ENCODE measurements at places on chromosomes 7 and 10.
A peak's percentile ranks its signal among the peaks of the same experiment; 100 is the strongest.

- no peak for DNase-seq
These were observed 244.3 kb upstream of the SHH start for GRCh38 chr7:156056534-156056933.

GRCh38 chr7:109879287-109879828 is 1211.6 kb upstream of the LRRN3 start:
- peak; percentile 47 for DNase-seq

DNA sequence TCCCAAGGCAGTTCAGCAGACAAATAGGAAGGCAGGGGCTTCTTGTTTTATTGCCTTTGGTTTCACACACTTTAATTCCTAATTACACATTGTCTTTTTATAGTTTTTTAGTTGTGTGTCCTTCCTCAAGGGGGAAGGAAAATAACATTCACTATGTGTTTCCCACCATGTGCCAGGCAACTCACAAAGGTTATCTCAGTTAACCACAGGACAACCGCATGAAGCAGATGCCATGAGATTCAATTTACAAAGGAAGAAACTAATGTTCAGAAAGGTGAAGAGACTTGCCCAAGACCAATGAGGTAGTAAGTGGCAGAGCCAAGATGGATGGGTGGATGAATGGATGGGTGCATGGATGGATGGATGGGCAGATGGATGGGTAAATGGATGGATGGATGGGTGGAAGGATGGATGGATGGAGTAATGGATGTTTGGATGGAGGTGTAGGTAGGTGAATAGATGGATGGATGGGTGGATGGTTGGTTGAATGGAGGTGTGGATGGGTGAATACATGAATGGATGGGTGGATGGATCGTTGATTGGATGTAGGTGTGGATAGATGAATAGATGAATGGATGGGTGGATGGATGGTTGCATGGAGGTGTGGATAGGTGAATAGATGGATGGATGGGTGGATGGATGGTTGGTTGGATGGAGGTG is 77.9 kb downstream of the ARHGAP22 start:
- DNase-seq: no peak

GRCh38 chr7:2193575-2194305 is 39.0 kb downstream of the MAD1L1 start:
- no peak for DNase-seq

- DNase-seq: no peak
These were observed 142.7 kb downstream of the TRIL start for GRCh38 chr7:28815369-28815927.

DNA sequence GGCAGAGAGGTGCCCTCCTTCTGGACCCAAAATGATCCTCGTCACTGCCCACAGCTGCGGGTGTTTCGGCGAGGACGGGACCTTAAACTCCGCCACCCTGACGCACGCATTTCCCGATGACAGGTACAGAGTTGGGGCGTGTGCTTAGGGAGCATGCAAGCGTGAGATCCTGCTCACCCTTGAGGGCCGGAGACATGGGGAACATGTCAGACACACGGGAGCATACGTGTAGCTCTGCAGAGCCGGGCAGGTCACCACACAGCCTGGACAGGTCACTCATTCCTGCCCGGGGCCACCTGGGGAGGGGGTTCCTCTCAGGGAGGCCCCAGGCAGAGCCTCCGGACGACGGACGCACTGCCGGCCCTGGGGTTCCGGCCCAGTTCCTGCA is 57.6 kb upstream of the PDGFA start:
- no peak for DNase-seq

DNA sequence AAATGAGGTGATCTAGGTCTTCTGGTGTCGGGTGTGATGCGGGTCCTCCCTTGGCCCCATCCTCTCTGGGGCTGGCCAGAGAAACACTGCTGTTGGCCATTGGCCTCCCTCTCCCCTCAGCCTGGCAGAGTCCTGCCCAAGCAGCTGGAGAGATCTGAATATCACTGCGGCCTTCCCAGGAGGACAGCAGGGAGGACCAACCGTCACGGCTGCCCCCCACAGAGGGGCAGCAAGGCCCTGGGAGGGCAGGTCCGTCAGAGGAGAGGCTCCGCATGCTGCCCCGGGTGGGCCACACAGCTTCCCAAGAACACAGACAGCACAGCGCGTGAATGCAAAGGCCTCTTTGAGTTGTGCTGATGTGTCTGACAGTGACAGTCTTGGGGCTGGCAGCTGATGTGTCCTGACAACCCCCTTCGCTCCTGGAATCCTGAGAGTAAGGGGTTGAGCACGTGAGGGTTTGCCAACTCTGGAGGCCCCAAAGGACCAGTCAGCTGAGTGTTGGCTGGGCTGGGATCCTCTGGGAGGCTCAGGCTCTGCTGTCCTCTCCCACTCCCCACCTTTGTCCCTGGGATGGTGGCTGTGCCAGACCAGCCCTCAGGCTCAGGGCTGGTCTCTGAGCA is 132.5 kb upstream of the UNC5B start:
- DNase-seq: no peak

DNA sequence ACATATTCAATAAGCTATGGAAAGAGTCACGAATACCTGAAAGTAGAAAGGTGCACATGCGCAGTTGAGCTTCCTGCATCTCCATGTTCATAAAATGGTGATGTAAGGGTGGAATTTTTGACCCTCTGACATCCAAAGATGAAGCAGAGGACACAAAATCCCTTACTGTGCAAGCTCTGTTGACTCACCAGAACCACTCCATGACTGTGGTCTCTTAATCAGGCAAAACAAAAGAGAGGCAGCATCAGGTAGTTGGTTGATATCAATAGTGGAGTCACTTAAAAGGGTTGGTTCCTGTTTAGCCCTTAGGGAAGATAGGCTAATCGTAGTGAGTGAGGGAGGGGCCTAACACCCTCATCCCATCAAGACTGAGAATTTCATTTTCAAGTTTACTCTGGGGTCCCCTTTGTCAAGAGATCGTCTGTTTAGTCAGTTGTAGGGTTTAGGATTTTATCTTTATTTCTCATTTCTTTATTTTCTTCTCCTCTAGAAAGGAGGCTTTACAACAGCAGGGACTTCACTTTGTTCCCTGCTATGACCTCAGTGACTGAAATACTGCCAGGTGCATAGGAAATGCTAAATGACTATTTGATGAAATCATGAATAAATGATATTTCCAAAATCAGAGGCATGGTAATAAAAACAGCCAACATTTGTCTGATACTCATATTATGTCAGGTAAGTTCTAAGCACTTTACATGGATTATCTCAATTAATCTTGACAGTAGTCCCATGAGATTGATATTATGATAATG is 98.1 kb downstream of the CD36 start:
- DNase-seq: no peak

DNA sequence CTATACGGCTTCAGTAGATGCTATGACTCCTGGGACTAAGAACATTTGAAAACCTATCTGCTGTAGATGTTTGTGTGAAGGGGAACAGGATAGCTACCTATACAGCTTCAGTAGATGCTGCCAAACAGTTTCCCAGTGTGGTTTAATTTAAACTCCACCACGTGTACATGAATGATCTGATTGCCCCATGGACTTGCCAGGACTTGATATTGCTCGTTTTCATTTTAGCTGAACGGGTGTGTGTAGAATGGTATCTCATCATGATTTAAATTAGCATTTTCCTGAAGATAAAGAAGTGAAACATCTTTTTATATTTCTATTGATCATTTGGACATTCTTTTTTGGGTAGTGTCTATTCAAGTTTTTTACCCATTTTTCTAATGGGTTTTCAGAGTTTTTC is 77.8 kb upstream of the PIP4K2A start:
- DNase-seq: no peak

DNA sequence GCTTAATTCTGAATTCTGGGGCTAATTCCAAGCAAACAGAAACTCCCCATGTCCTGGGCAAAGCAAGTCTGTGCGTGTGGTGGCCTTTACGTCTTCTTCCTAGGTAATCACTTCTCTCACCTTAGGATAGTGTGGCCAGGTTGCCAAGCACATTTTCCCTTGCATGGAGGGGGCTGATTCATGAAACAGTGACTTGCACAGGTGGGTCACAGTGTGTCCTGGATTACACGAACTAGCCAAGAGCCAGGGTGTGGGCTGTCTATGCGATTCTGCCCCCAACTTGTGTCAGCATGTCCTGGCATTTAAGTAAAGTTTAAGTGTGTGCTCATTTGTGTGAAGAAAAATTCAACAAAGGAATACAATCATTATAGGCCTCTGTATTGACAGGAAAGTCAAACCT is 18.5 kb upstream of the SEM1 start:
- DNase-seq: no peak

DNA sequence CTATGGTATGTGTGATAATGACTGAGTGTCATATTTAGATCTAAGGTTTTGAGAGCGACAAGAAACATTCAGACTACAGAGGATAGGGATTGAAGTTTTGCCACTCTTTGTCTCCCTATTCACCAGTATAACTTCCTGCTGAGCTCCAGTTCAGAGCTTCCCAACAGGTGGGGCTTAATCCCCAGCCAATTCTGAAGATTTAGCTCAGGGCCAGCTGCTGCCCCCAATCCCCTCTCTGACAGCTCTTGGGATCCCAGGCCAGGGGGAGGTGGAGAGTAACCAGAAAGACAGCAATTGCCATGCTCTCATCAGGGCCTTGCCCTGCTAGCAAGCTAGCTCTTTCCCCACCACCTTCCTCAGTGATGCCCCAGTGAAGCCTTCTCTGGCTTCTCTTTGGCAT is 57.8 kb downstream of the TRIL start:
- no peak for DNase-seq

DNA sequence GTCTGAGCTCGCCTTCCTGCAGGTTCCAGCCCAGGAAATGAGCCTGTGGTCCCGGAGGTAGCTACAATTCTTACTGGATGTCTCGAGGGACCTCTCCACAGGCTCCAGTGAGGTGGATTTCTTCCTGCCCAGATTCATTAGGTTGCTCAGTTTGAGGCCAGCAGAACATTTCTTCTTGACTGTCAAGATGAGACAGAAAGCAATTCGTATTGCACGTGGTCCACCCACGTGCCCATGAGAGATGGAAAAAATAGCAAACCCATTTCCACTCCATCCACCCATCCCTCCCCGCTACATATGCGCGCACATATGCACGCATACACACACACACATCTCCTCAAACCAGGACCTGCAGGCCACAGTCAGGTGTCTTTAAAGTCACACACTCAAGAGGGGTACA is 68.7 kb downstream of the VWA2 start:
- DNase-seq: no peak

- DNase-seq: no peak
These were observed 54.3 kb downstream of the ARHGAP21 start for GRCh38 chr10:24669285-24669852.

DNA sequence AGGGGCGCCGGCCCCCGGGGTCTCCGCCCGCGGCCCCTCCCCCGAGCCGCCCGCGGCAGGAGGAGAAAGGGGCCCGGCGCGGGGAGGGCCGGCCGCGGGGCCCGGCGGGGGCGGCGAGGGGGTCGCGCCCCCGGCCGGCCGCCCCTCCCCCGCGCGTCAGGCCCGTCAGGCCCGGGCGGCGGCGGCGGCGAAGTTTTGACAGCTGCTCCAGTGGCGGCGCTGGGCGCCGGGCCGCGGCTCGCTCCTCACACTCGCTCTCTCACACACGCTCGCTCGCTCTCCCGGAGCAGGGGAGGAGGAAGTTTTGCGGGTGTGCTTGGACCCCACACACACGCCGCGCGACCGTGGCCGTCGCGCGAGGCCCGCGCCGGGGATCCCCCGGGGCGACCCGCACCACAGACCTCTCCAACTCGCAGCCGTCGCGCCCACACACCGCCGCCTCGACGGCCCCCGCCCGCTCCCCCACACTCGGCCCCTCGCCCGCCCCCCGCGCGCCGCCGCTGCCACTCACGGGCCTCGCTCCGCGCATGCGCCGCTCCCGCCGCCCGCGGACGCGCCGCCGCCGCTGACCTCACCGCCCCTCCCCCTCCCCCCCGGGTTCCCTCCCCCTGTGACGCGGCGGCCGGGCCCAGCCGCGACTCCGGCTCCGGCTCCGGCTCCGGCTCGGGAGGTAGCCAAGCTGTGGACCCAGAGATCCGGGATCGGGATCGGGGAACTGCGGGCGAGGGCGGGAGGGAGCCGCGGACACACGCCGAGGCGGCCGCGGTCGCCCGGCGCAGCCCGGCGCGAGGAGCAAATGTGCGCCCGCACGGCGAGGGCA is 518 bp upstream of the KMT2C start:
- DNase-seq: peak; percentile 13

- DNase-seq: no peak
These were observed 662.7 kb upstream of the POT1 start for GRCh38 chr7:125592331-125592730.

DNA sequence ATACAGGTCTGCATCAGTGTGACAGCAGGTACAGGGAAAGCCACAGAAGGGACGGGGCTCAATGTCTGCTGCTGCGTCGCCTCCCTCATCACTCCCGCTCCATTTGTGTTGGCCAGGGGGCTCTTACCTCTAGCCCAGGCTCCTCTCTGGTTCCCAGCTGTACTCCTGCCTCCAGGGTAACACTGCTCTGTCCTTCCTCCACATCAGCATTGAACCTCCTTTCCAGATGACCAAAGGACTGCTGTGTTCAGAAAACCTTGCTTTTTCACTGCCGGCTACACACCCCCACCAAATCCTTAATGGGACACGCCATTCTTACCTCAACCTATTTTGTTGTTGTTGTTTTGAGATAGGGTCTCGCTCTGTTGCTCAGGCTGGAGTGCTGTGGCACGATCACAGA is 2.1 kb upstream of the TMEM236 start:
- no peak for DNase-seq

DNA sequence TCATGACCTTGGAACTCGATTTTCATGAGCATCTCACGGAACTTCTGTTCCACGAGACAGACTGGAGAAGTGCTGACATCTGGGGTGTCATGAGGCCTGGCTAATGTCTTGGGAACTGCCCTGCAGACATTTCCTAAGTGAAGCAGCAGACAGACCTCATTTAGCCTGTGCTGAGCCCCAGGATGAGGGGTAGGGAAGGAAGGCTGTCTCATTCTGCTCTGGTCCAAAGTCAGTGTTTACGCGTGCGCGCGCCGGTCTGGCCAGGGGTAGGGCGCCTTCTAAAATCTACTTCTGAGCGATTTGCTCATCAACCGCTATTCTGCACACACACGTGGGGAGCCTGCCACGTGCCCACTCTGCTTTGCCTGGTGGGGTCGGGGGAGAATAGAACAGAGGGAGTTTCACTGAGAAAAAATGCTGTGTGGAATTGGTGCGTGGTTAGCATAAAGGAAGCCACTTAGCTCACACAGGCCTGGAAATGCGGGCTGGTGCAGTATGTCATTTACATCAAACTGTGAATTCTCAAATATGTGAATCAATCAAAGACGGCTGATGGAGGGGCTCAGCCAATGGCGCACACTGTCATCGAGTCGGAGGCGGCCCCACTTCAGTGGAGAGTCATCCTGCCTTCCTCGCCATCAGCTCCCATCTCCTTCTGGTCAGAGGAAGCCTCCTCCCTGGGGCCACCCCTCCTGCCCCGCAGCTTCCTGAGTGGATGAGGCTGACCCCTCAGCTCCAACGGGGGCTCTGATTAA is 335.1 kb downstream of the ADARB2 start:
- no peak for DNase-seq
